ENCODE measurements at places on chromosomes 1 and 21.

DNA sequence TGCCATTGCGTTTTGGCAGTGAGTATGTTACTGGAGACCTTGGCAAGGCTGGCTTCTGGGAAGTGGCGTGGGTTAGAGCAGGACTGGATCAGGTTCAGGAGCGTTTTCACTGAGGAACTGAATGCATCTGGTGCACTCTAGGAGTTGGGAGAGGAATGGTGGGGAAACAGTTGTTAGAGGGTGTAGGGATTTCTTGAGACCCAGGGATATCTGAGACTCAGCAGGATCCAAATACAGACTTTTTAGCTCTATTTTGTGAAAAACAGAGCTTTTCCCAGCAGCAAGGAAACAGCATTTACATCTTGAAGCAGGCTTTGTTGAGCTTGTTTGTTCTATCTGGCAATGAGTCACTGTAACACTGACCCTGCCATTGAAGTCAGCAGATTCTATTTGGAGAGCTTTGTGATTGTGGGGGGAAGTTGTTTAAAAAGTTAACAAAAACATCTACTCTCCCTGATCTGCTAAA, 56.9 kb upstream of the NRIP1 start:
- no peak for DNase-seq

DNA sequence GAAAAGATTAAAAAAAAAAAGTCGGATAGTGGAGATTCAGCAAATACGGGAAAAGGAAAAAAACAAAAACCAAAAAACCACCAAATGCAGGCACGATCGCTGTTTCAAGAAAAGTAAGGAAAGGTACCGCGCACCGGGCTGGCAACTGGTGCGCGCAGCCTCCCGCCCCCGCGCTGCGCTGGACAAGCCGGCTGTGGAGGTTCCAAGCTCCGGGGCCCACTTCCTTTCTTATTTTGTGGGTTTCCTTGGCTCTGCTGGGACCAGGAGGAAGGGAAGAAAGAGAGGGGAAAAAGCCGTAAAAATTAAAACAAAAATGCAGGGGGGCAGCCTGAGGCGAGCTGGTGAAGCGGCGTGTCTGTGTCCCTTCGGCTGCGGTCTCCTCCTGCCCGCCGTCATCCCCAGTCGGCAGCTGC, 233 bp downstream of the ADAMTS5 start:
- DNase-seq, result no peak

- DNase-seq, result no peak
Measured at GRCh38 chr1:15758343-15758931, at the start of gene FBLIM1. Gene FBLIM1 (plus strand): TSS chr1:15758795. CDS start chr1:15764984, 6,189 bp downstream.

DNA sequence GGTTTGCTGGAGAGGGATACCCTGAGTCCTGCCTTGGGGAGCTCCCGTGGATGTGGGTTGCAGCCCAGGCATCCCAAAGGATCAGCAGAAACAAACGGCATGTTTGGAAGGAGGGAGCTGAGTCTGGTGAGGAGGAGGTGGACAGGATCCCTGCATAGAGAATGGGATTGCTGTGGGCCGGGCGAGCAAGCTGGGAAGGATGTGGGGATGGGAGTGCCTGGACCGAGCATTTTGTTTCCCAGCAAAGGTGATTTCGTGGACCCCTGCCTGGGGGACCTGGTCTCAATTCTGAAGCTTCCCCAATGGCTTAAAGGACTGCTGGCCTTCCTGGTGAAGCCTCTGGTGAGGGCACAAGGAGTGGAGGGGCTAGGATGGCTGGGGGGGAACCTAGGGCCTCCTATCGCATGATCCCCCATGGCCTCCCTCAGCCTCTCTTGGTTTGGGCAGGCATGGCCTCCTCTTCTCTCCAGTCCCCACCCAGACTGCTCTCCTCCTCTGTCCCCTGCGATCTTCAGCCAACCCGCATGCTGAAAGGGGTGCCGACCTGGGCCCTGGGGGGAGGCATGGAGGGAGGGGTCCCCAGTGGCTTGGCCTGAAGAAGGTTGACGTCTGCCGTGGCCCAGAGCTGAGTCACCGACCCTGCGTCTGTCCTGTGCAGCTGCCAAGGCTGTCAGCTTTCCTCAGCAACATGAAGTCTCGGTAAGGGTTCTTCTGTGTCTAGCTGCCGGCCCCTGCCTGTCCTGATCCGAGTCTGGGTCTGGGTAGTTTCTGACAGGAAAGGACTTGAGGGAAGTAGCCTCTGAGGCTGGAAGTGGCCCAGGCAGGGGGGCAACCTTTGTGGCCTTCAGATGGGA, 16.3 kb downstream of the FAAH start:
- DNase-seq, result no peak

- DNase-seq, result no peak
Measured at GRCh38 chr1:223242971-223243370, 99.9 kb upstream of the TLR5 start.

DNA sequence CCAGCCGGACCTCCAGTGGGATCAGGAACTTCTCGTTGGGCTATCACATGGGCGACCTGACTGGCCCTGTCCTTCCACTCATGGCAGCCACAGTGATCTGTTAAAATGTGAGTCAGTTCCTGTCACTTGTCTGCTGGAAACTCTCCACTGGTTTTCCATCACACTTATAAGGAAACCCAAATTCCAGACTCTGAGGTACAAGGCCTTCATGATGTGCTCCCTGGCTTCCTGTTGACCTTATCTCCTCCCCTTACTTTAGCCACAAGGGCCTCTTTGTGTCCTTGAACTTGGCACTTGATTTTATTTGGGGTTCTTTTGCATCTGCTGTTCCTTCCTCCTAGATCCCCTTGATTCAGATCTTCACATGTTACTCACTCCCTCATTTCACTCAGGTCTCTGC, 96.8 kb downstream of the TENT5C start:
- no peak for DNase-seq

DNA sequence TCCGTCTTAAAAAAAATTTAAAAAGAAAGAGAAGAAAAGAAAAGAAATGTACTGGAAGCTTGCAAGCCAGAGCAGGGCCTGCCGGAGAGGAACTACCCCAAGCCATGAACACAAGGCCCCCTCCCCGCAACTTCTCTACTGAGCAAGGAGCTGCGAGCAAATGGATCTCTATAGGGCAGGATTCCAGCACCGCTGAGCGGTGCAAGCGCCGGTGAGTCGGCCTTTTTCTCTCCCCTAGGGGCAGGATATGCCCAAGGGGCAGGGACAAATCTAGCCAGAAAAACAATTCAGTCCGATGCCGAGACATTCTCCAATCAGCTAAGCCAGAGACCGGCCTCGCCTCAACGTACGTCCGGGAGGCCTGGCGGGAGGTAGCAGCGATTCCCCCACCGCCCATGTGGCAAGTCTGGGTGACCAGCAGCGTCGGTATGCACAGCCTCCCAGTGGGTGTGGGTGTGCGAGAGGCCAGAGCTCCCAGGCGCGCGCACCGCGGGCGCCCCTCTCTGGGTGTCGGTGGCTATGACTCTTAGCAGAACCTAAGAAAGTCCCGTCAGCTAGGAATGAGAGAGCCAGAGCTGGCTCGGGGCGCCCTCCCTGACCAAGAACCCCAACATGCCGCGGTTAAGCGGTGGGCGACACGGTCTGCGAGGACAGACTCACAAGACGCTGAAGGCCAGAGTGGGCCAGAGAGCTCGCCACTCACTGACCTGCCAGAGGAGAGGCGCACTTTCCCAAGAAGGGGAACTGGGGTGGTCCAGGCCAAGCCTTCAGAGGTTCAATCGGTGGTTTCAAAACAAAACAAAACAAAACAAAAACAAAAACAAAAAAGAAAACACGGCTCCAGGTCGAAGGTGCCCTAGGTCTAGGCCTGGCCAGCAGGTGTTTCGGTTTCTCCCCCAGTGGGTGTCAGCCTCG, 1.9 kb downstream of the CSMD2 start:
- DNase-seq, result no peak

- DNase-seq, result no peak
Measured at GRCh38 chr1:11526071-11526895, 47.3 kb downstream of the DISP3 start.

- no peak for DNase-seq
Measured at GRCh38 chr1:154435599-154436200, 30.6 kb downstream of the IL6R start.

DNA sequence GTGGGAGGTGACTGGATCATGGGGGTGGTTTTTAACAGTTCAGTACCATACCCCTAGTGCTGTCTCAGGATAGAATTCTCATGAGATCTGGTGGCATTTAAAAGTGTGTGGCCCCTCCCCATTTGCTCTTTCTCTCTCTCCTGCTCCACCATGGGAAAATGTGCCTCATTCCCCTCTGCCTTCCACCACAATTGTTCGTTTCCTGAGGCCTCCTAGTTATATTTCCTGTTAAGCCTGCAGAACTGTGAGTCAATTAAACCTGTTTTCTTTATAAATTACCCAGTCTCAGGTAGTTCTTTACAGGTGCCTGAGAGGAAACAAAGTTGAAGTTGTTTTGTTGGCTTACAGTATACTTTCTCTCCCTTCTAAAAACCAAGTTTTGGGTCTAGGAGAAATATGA, 23.1 kb upstream of the SLC22A15 start:
- no peak for DNase-seq

- no peak for DNase-seq
Measured at GRCh38 chr1:228996281-228996680, 261.0 kb downstream of the RHOU start.

- no peak for DNase-seq
Measured at GRCh38 chr1:215380566-215380965, 186.5 kb upstream of the KCTD3 start.

DNA sequence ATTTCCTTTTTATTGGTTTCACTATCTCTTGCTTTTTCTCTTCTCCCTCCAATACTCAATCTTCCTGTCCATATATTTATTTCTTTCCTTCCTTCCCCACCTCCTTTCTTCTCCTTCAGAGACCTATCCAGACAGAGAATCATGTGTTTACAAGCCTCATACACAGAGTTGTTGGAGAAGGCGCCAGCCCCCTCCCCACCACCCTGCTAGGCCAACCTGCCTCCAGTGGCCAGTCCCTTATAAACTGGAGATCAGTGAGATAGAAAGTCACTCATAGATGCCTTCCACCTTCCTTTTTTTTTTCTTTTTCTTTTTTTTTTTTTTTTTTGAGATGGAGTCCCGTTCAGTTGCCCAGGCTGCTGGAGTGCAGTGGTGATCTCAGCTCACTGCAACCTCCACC, 53.3 kb downstream of the CD247 start:
- DNase-seq, result no peak

- DNase-seq, result no peak
Measured at GRCh38 chr1:15176898-15177665, 23.5 kb downstream of the TMEM51 start.

GRCh38 chr21:41663805-41664788, 102.8 kb downstream of the RIPK4 start:
- DNase-seq, result no peak

DNA sequence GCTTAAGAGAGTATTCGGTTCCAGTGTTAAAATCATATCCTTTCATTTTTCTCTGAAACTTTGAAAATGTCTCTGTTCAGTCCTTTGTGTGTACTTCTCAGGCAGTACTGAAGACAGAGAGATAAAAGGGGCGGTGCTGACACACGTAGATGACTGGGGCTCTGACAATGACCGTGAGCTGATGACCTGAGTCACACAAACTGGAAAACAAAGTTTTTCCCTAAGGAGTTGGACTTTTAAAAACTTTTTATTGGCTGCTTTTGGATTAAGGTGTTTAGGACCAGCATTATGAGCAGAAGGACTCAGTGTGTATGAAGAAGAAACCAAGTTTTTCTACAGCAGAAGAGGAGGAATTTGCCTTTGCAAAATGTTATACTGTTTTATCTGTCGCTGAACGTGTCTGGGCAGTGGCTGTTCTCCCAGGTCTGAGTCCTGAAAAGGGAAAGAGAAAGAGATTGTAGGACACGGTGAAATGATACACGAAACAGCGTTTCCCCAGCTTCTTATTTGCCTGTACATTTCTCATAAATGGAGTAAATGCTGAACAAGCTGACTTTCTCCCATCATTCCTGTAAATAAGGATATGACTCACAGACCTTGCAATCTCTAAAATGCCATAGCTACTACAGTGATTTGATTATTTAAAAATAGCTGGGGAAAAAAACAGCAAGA, 51.5 kb downstream of the MAP3K7CL start:
- no peak for DNase-seq

DNA sequence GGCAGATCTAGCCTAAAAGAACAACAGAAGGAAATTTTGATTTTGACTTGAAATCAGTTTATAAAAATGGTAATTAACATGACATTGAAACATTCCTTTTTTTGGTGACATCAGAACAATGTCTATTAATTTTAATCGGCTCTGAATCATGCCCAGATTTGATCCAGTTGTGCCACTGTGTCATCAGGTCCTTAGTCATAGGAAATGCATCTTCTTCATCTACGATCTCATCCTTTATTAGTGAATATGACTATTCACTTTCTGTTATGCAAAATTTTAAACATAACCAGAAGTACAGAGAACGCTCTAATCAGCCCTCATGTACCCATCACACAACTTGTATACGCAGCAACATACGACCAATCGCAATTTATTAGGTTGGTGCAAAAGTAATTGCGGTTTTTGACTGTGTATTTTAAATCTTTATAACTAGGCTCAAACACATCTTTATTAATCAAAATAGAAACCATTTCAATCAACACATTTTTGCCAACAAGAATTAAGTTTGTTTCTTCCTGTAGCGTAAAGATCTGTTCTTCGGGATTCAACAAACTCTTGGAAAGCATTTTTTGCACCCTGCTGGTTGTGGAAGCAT, 40.3 kb upstream of the TLR5 start:
- DNase-seq, result no peak

- no peak for DNase-seq
Measured at GRCh38 chr1:192904438-192904895, 95.6 kb downstream of the RGS2 start.

GRCh38 chr1:166057650-166058049, 109.2 kb downstream of the FAM78B start:
- DNase-seq, result no peak

DNA sequence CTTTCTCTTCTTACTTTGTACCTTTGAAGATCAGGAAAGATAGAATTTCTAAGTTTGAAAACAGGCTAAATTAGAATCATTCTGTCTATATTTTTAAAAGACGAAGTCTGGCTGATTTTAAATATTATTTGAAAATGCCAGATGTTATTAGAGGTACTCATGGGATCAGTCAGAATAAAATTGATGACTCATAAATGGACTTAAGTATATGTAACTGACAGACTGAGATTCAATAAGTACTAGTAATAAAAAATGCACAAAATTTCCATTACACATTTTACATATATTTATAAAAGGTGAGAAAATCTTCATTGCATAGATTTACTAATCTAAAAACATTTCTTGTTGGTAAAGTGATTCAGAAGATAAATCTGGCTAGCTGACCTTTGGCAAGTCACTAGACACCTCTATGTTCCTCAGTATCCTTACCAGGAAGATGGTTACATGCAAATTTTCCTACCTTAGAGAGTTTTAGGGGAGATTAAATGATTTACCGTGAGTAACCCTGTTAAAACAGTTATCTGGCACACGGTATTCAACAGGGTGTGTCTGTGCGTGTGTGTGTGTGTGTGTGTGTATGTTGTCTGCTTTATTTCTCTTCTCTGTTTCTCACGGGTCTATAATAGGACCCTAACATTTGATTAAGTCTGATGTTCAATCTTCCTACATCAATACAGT, 189.0 kb downstream of the RUNX1 start:
- no peak for DNase-seq

- no peak for DNase-seq
Measured at GRCh38 chr1:111679541-111679940, 59.7 kb downstream of the INKA2 start.
